ENCODE measurements at places on chromosomes 16 and 17. TPM values are rescaled to one million over a fixed set of nuclear protein-coding genes. Genes with fewer than 3 reads are reported as not detected.

Gene ASB16
- 2.0 TPM for polyA plus RNA-seq

Gene CASKIN1
- polyA plus RNA-seq: 1.7 TPM

Gene SULT1A1
- polyA plus RNA-seq: 19.5 TPM

Gene PRSS8
- polyA plus RNA-seq: 320 TPM

Gene TMEM256
- polyA plus RNA-seq: 105 TPM

Gene SHISA6
- polyA plus RNA-seq: 0.21 TPM

Gene CCL18
- 17.6 TPM for polyA plus RNA-seq

Gene MFAP4
- 801 TPM for polyA plus RNA-seq

Gene HEATR9
- not detected for polyA plus RNA-seq

Gene HAGHL
- polyA plus RNA-seq: 31.5 TPM

Gene NPIPB8
- polyA plus RNA-seq: not detected

Gene G6PC1
- polyA plus RNA-seq: 8.2 TPM

Gene PSMB10
- 48.7 TPM for polyA plus RNA-seq

Gene KRTAP1-1
- polyA plus RNA-seq: not detected

Gene SPDYE4
- polyA plus RNA-seq: not detected

Gene CTRB2
- not detected for polyA plus RNA-seq

Gene GNG13
- polyA plus RNA-seq: not detected

Gene VAT1L
- 5.9 TPM for polyA plus RNA-seq

Gene PHKG2
- 45.6 TPM for polyA plus RNA-seq

Gene EFCAB5
- polyA plus RNA-seq: 0.63 TPM

Gene PLXDC1
- polyA plus RNA-seq: 4.1 TPM

Gene NPIPB2
- 12.2 TPM for polyA plus RNA-seq

Gene SPN
- polyA plus RNA-seq: 0.57 TPM

Gene GPR142
- polyA plus RNA-seq: not detected

Gene IST1
- 172 TPM for polyA plus RNA-seq

Gene HAS3
- polyA plus RNA-seq: not detected

Gene HASPIN
- polyA plus RNA-seq: 1.1 TPM

Gene TBC1D3K
- not detected for polyA plus RNA-seq

Gene CXCL16
- 82.5 TPM for polyA plus RNA-seq

Gene KRT40
- polyA plus RNA-seq: 0.19 TPM

Gene TBC1D3B
- polyA plus RNA-seq: 4.7 TPM
